ENCODE measurements at places on chromosomes 4 and X.

GRCh38 chr4:70637239-70637913, 8.8 kb downstream of the ENAM start:
- peak; percentile 33 for DNase-seq

DNA sequence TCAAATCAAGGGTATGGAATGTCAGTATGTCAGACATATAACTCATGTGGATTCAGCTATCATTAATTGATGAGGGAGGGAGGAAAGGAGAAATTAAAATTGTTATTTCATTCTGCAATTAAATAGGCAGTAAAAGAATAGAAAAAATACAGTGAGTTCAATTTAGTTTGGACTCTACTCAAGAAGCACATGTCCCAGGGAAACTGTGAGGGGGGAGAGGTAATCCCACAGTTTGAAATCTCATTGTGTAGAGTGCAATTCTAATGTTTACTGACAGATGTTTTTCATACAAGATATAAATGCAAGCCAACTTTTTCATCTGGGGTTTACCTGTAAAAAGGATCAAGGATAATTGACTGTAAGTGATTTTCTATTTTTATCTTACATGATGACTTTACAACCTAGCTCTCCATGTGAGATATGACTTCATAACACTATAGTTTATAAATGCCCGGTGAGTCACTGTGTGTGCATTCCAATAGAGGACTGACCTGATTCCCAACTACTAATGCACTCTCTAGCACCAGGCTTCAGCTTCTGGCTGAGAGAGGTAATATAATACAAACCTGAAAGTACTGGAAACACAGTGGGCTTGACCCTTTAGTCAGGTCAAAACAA, 35.2 kb upstream of the SCD5 start:
- DNase-seq: peak; percentile 61

DNA sequence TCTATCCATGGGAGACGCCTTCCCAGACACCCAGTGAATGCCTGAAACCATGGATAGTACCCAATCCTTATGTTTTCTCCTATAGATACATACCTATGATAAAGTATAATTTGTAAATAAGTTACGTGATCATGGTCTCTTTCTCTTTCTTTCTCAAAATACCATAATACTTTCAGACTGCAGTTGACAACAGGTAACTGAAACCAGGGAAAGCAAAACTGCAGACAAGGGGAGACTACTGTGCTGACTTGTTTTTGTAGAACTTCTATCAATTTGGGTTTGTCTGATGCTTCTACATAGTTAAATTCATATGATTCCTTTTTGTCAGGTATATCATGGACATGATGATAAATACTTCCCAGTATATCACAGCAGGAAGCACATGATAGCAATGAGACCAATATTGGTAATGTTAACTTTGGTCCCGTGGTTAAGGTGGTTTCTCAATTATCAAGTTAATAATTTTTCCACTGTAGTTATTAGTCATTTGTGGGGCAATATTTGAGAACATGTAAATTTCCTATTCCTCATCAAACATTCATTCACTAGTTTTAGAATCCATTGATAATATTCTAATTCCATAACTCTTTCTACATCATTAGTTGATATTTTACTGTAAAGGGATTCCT, 298.0 kb upstream of the TET2 start:
- no peak for DNase-seq

- no peak for DNase-seq
Measured at GRCh38 chr4:42446823-42447222, 49.5 kb downstream of the SHISA3 start.

DNA sequence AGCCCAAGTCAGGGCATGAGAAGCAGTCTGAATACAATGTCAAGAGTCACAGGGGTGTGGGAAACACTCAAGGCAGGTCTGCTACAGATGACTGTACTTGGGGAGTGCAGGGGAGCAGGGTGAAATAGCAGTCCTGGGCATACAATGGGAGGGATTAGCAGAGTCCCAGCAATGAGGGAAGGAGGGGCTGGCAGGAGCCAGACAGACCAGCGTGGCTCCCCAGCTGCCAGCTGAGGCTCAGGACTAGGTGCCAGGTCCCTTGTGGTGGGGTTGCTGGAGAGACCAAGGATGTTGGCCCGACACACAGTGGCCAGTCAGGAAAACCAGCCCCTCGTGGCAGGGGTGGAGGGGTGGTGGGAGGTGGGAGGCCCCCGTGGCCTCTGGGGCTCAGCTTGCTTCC, 86.6 kb downstream of the RTL5 start:
- DNase-seq: no peak

GRCh38 chrX:65985922-65986588, 53.8 kb downstream of the VSIG4 start:
- DNase-seq: peak; percentile 10

- DNase-seq: no peak
Measured at GRCh38 chr4:82721819-82722423, 76.7 kb downstream of the SCD5 start.

- no peak for DNase-seq
Measured at GRCh38 chrX:153547195-153547594, 29.8 kb downstream of the ATP2B3 start.

DNA sequence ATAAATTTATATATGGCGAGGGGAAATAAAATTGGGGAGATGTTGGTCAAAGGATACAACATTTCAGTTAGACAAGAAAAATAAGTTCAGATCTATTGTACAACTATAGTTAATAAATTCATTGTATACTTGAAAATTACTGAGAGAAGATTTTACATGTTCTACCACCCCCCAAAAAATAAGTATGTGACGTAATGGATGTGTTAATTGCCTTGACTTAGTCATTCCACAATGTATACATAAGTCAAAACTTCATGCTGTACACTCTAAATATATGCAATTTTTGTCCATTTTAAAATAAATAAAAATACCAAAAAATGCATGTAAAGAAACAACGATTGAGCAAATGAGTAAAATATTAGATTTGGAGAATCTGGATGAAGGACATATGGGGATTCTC, 1.8 kb downstream of the USP11 start:
- DNase-seq: no peak

- peak; percentile 7 for DNase-seq
Measured at GRCh38 chrX:53421772-53422085, 725 bp downstream of the SMC1A start.

GRCh38 chrX:45696736-45697135, 496.1 kb upstream of the DIPK2B start:
- DNase-seq: no peak

- DNase-seq: no peak
Measured at GRCh38 chrX:48893556-48894348, 3.8 kb downstream of the TIMM17B start.

DNA sequence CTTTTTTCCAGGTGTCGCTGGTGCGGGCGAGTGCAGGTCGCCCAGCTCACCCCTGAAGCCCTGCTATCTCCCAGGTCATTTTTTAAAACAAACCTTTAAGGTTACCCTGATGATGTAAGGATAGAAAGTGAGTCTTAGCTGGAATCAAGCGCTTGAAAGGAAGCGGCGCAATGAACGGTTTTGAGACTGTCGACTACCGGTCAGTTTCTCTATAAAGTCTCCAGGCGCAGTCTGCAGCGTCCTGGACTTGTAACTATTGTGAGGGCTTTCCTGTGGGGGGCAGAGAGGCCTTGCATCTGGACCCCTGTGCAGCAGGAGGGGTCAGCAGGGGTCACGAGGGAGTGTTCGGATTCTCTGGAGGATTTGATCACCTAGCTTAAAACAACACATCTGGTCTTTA, 1.6 kb downstream of the KIT start:
- DNase-seq: no peak

DNA sequence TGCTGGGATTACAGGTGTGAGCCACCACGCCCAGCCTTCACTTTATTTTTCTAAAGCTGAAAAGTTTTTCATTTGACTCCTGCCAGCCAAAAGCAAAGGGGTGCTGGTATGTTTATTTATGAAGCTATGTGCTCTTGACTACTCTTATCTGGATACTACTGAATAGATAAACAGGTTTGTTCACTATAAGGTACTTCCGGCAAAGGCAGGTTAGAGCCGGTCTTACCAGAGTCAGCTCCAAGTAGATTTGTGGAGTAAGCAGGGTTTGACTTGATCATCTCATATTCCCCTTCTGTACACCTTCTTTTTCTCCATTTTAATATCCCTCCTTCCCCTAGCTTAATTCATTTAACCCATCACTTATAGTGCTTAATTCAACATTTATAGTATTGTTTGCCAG, 175.4 kb upstream of the MBNL3 start:
- DNase-seq: no peak

DNA sequence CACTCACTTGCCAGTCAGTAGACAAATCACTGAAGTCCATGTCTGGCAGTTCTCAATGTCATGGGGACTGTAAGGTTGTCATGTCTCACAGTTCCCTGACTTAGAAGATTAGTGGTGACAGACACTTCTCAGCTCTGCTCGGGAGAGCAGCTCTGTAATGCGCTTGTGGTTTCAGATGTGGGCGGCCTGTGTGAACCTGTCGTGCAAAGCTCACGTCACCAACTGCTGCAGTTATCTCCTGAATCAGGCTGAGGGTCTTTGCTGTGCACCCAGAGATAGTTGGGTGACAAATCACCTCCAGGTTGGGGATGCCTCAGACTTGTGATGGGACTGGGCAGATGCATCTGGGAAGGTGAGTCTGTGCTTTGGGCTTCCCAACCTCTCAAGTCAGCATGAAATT, at the start of gene IL9R:
IL9R (plus strand) TSS at position 261 of the 400 bp plus-strand sequence; CDS start at position 325, 64 bp downstream.
- DNase-seq: no peak

DNA sequence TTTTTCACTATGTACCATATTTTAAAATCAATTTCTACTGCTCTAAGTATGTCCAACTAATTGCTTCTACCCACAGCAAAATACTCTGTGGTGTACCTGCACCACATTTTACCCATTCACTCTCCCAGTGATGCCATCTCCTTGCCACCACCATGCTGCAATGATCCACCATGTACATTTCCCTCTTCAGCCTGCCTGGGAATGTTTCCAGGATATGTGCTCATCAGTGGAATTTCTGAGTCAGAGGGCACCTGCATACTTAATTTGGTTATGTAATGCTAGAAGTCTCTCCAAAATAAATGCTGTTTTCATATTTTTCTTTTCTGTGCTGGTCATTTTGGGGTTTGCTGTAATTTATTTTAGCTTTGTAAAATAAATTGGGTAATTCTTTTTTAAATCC, 33.2 kb upstream of the OCIAD2 start:
- peak; percentile 27 for DNase-seq

DNA sequence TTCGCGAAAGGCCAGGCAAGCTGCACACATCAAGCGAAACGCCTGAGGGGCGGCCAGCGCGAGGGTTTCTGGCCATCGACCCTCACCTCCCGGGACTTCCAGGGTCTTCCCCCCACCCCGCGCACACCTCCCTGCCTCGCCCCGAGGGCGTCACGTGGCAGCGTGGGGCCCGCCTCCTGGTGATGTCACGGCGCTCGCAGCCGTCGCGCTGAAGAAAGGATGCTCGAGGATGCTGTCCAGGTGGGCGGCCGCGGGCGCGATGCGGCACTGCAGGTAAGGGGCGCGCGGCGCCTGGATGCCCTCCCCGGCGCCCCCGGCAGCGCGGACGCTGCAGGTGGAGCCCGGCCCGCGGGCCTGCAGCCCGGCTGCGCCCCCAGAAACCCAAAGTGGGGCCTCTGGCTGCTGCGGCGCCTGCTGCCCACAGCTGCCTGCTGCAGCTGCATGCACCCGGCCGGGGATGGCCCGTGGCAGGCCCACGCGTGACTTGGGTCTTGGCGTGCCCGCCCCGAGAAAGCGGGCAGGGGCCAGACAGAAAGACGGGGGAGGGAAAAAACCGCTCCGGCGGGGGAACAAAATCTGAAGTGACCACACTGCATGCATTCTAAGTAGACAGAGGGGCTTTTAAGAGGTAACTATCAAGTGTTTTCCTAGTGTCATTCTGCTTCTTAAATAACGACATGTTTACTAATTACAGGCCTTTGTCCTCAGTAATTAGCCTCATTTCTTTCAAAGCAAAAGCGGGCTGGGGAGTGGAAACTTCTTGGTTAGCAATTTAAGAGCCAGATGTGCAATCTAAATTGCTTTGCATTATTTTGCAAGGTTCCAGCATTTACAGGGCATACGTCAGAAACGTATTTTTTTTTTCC, 1.7 kb downstream of the CLCN4 start:
- no peak for DNase-seq

DNA sequence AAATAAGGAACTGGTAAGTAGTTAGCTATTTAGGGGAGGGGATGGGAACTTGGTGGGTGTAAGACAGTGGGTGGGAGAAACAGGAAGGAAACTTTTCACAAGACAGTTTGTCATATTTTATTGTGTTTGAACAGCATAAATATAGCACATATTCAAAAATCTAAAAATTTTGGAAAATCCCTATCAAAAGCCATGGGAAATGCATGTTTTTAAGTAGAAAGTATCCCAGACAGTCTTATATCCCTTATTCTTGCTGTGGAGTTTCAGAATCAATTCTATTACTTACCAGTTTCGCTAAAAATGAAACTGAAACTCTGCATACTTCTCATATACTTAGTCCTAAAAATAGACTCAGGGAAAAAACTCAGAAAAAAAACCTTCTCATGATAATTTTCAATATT, 22.3 kb upstream of the RASGEF1B start:
- DNase-seq: no peak

DNA sequence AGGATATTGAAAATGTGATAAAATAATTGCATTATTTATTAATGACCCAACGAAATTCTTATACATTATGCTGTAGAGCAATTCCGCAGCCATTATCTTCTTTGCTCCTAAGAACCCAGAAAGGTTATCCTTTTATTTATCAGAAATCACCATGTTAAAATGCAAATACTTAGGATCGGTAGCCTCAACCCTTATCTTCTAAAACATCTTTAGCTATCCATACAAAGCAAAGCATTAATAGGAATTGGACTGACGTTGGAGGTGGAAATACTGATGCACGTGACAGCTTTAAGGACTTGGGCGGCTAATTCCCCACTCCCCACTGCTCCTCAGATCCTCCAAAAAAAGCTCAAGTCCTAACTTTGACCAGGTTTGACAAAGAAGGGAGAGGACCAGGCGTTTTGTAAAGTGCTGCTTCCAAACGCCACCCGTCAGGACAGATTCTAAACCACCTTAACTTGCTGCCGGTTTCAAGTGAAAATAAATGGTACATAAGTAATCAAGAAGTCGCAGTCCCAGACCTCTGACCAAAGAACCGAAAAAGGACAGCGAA, 539 bp upstream of the SPCS3 start:
- no peak for DNase-seq

DNA sequence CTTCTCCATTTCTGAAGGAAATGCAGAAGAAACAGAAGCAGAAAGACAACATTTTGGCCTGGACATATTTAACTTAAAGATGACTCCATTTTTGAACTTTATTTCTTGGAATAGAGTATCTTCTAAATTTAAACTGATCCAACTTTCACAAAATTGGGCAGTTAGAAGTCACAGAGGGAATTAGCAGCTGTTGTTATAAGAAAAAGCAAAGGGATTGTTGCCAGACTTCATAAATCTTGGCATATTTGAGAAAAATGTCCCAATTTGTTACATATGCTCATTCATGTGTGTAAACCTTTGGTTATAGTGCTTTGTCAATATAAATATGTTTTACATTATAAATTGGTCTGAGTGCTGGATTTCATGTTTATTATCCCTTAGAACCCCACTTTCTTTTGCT, 3.4 kb downstream of the GLUD2 start:
- no peak for DNase-seq

All from fibroblast of skin of left quadriceps (primary cell).